Esophagus mucosa (tissue), 1 donor: ENCODE measurements at places on chromosomes 3 and 15. TPM values are rescaled to one million over a fixed set of nuclear protein-coding genes. Genes with fewer than 3 reads are reported as not detected.

Gene CMSS1
- total RNA-seq: 24.5 TPM

Gene IMPG2
- total RNA-seq: 0.08 TPM

Gene GOLGA8J
- 0.20 TPM for total RNA-seq

Gene XIRP1
- total RNA-seq: not detected

Gene SLC27A2
- total RNA-seq: 0.92 TPM

Gene MESP1
- 0.44 TPM for total RNA-seq

Gene NPAP1
- total RNA-seq: not detected

Gene TRIM42
- not detected for total RNA-seq

Gene ARPC4
- 154 TPM for total RNA-seq

Gene GOLGA6L4
- total RNA-seq: 2.4 TPM

Gene EIF3J
- 64.7 TPM for total RNA-seq

Gene SLCO3A1
- total RNA-seq: 23.6 TPM

Gene ZBED2
- total RNA-seq: 6.8 TPM

Gene RASL12
- 1.5 TPM for total RNA-seq
